ENCODE measurements at places on chromosomes 1 and 21.

DNA sequence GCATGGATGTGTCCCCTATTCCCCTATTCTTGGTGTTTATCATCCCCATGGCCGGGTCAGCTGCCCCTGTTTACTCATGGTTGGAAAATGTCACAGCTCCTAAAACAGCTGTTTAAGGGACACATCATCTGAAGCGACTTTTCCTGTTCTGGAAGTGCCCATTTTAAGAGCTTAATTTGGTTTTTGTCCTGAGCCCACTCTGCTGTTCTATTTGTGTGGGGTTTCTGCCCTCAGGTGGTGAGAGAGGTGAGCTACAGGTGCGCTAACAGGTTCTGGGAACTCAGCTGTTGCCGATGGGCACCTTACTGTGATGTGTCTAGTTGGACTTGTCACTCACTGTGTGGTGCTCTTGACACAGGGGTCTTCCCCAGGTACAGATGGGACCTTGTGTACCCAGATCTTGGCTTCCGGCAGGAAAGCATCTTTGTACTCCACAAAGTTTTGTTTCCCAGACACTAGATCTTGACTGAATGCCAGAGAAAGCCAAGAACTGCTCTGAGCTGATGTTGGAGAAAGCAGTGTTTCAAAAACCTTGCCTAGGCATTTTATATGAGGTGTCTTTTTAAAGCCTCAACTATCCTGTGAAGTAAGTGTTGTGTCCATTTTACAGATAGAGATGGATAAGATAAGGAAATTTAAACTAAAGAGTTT is 59.0 kb upstream of the CD1D start:
- DNase-seq = peak; percentile 17

- no peak for DNase-seq
These were observed 6.4 kb upstream of the CPT2 start for GRCh38 chr1:53190210-53190611.

GRCh38 chr21:31262728-31263127 is 81.3 kb downstream of the TIAM1 start:
- DNase-seq = no peak

- DNase-seq = no peak
These were observed 90.7 kb downstream of the ZNF281 start for GRCh38 chr1:200319148-200319547.

DNA sequence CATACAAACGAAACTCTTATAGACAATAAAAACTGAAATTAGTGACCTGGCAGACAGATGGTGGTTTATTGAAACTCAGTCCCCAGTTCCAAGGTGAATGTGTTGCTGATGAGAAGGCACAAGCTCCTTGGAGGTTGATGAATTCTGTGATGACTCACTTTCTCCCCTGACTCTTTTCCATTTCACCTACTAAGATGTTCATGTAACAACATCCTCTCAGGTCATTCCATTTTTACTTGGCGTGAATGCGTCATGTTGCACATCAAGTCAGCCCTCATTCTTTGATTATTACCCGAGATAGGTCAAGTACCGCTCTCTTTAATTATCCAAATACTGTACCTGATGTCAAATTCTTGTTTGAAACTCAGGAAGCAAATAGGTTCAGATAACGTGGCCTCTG is 10.1 kb upstream of the IL10RB start:
- DNase-seq = no peak

GRCh38 chr1:23634840-23635651 is 56.6 kb upstream of the RPL11 start:
- DNase-seq = no peak

DNA sequence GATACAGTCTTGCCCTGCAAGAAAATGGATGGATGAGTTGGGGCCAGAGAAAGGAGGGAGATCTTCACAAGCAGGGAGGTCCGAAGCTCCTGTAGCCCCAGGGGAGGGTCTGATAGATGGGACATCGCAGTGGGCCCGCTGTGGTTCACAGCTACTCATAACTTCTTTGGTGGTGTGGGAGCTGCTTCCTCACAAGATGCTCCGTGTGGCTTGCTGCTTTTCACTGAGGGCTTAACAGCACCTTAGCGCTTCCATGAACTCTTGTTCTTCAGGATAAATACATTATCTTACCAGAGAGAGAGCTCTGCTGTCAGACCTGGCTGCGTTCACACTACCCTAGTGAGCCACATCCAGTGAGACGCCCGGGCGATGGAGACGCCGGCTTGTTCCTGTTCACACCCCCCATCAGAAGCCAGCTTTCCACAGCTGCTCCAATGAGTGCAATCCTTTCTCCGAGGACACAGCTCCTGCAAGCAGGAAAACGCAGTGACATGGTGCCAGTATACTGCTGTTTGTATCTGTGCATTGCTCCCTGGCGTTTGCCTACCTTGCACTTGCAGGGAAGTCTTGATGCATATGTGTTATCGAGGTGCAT is 599.8 kb downstream of the AJAP1 start:
- no peak for DNase-seq

- DNase-seq = no peak
These were observed 226.7 kb downstream of the LMO4 start for GRCh38 chr1:87555366-87555765.

- DNase-seq = no peak
These were observed 24.8 kb downstream of the HSD11B1 start for GRCh38 chr1:209729436-209729835.

GRCh38 chr1:41765152-41765551 is 153.6 kb downstream of the HIVEP3 start:
- DNase-seq = no peak

DNA sequence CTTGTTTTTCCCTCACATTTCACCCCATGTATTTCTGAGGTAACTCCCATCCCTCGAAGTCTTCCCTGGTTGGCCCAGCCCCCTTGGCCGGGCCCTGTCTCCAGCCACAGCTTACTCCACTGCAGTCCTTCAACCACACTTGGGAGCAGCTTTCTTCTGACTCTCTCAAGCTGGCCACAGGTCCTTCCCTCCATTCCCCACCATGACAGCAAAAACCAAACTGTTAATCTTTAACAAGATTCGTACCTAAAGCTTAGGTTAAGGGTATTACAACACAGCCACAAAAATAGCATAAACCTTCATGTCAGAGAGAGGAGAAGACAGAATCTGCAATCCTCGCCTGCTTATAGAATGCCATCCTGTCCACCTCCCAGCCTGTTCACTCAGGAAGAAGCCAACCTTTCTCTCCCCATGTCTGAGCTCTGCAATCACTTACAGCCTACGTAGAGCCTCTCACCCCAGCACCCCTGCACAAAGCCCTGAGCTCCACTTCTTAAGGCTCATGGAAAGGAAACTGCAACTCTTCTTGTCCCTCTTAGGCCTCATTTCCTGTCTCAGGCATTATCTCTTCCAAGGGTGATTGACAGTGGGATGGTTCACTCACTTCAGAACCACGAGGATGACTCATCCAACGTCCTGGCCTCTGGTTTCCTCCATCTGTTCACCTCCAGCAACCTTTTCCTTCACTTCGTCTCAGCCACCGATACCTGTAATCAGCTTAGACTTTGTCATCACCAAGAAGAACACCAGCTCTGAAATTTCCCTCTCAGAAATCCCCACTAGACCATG is 72.8 kb downstream of the CD2 start:
- DNase-seq = no peak

- no peak for DNase-seq
These were observed 2.7 kb upstream of the MYOC start for GRCh38 chr1:171654942-171655745.

DNA sequence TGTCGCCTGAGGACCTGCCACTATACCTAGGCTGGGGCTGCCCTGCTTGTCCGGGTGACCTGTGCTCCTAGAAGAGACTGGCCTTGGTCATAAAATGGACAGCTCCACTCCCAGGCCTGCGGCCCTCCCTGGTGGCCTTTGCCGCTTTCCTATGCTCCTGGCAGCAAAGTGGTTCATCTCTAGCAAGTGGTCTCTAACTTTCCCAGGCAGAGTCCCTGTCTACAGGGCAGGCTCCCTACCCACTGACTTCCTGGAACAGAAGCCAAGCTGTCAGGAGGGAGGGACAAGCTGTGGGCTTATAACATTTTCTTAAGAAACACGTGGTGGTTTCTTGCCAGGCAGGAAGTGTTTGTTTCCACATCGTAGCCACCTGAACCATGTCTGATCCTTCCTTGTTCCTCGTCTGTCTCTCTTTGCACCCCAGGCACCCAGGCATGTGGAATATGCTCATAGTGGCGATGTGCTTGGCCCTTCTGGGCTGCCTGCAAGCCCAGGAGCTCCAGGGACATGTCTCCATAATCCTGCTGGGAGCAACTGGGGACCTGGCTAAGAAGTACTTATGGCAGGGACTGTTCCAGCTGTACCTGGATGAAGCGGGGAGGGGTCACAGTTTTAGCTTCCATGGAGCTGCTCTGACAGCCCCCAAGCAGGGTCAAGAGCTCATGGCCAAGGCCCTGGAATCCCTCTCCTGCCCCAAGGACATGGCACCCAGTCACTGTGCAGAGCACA is 10.1 kb downstream of the H6PD start:
- DNase-seq = no peak

- DNase-seq = no peak
These were observed 16.6 kb upstream of the RAP1A start for GRCh38 chr1:111602974-111603373.

DNA sequence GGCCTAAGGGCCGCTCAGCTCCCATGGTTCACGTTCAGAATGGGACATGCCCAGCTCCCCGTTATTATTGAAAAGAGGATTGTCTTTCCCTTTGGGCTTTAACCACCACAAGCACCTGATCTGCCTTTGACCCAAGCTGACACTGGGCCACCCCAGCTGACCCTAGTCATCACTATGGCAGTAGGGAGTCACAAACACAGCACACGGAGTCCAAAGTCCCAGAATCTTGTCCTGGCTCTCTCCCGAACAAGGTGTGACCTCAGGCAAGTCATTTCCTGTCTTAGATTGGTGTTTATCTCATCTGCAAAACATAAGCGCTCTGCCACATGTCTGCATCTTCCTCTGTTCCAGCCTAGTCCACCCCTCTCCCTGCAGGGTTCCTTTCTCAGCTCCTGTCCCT is 31.5 kb downstream of the IGFN1 start:
- DNase-seq = no peak

GRCh38 chr1:95133687-95134086 is 16.5 kb downstream of the TLCD4 start:
- DNase-seq = no peak

- DNase-seq = no peak
These were observed 11.6 kb upstream of the NCMAP start for GRCh38 chr1:24544239-24544638.

DNA sequence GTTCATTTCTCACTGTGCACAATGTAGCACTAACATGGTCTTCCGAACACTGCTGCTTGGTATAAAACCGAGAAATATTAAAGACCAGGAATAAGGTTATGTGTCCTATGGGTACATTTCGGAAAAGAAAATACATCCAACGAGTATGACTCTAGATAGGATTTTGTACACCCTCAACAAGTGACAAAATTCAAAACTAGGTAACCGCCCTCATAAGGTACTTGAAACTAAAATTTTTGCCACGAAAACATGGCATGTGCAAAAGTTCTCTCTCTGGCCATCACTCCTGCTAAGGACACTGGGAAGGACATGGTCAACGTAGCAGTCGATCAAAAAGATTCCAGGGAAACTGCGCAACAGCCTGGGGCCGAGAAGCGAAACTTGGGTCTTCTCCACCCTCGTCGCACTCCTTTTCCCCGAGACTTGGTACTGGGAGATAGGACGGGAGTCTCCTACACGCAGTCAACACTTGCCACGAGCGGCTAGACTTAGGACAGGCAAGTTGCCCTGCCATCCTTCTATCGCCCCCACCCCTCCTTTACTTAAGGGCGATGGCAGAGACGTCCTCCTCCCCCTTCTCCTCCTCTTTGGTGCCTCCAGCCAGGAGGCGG is 338 bp upstream of the TOR1AIP1 start:
- no peak for DNase-seq

GRCh38 chr1:36977731-36978406 is 56.4 kb downstream of the GRIK3 start:
- DNase-seq = no peak

DNA sequence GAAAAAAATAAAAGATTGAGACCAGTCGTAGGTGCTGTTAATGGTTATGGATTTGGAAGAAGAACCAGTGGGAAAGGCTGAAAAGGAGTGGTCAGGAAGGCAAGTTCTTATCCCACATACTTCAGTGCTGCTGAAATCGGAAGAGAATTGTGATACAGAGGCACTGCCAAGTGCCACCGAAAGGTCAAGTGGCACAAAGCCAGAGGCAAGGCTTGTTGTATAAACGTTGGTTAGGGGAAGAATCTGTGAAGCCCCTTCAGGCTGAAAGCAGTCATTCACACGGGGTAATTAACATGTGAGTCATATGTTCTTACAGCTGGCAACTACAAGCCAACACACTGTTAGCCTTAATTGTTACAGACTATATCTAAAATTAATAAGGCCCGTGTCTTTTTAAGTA is 48.8 kb downstream of the ZBTB40 start:
- no peak for DNase-seq

- no peak for DNase-seq
These were observed 23.5 kb downstream of the PLA2G2D start for GRCh38 chr1:20095564-20096434.

DNA sequence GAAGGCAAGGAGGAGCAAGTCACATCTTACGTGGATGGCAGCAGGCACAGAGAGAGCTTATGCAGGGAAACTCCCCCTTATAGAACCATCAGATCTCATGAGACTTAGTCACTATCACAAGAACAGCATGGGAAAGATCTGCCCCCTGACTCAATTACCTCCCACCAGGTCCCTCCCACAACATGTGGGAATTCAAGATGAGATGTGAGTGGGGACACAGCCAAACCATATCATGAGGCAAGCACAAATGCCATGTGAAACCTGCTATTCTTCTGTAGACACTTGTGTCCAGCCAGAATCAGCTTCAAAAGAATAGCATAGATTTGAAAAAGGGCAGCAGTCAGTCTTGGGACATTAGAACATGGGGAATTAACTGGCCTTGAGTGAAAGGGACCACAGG is 32.2 kb upstream of the UBE2U start:
- no peak for DNase-seq

- DNase-seq = no peak
These were observed 476 bp downstream of the BATF3 start for GRCh38 chr1:212699104-212699624.

- DNase-seq = no peak
These were observed 106.5 kb downstream of the RGS7 start for GRCh38 chr1:241250465-241250864.

- no peak for DNase-seq
These were observed 17.5 kb downstream of the PTGS2 start for GRCh38 chr1:186662752-186663151.

DNA sequence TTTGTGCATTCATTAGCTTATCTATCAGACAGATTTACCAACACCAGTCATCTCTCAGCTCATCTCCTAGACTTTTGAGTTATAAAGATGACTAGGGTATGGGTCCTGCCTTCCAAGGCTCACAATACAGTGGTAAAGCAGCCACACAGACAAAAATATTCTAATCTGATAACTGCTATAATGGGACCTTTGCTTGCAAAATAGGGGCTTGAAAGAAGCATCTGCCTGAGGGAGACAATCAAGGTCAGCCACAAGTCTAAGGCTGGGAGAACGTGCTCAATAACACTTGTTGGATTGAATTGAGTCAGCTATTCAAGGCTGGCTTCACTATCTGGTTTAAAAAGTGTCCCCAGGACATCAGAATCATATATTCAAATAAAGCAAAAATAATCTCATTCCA is 1.4 kb upstream of the PAPPA2 start:
- no peak for DNase-seq

GRCh38 chr1:99264201-99265021 is at the start of gene PLPPR4:
PLPPR4 (plus strand) TSS chr1:99264492; CDS start chr1:99264594, 102 bp downstream.
- peak; percentile 37 for DNase-seq

- DNase-seq = no peak
These were observed 51.7 kb downstream of the ABCA4 start for GRCh38 chr1:94068999-94069918.

GRCh38 chr1:245608271-245608670 is 453.5 kb downstream of the KIF26B start:
- no peak for DNase-seq

Data from amygdala (tissue), 56 donors.